Fibroblast of mammary gland (primary cell): ENCODE measurements at places on chromosomes 12 and 14.

GRCh38 chr14:24840204-24840893 lies 206.4 kb upstream of the GZMB start:
- DNase-seq: no peak

- no peak for DNase-seq
Measured at GRCh38 chr12:109020146-109020795, 597 bp downstream of the SVOP start.

DNA sequence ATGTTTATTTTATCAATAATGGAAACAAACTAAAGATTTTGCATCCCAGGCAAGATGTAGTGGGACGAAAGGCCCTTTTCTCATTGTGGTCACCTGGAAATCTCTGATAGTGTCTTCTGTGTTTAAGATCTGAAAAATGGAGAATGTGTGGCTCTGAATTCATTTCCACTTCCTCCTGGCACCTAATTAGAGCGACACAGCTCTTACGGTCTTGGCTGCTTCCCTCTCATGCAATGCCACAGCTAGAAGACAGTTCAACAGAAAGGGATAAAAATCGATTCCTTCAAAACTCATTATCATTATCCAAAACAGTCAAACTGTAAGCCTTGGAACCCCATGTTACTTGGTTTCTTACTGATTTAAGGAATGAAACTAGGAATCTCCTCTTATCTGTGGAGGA lies 9.3 kb downstream of the ST8SIA1 start:
- DNase-seq: no peak

DNA sequence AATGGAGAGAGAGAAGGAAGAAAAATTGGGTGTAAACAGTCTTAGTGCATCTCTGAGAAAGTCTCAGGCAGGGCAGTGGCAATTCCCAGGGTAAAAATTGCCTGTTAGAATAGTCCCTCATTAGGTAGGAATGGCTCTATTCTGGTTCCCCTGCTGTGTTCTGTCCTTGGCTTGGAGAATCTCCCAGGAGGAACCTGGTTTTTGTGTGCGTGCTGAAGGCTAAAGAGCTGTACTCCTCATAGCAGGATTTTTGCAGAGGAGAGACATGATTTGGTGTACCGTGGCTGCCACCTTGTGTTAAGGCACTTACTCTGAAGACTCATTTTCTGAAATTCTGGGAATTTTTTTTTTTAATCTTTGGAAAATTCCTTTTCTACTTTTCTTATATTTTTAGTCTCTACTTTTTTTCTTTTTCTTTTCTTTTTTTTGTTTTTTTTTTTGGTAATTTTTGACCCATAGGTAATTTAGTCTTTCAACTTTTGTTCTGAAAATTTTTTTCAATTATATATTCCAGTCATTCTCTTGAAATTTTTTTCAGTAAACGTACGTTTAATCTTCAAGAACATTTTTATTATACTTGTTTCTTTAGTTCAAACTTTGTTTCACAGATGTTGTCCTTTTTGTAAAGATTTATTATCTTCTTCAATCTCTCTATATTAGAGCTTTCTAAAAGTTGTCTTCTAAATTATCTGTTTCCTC lies 63.8 kb downstream of the FBXO33 start:
- DNase-seq: peak; percentile 82

GRCh38 chr14:62429683-62430082 lies 615.6 kb downstream of the KCNH5 start:
- DNase-seq: no peak

DNA sequence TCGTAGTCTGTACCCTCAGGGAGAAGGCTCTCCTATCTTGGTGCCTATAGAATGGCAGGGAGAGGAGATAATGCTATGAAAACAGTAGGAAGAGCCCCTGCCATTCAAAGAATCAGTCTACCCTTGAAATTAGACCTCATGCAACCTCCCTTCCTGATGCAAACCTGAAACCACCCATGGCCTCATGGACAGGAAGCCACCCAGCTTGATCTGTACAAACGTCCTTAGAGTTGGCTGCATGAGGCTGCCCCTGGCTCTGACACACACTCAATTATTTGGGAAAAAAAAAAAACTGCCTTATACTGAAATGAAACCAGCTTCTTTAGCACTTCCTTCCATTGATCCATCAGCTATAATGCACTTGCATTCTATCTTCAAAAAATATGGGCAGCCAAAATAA lies 116.6 kb upstream of the BCL2L14 start:
- DNase-seq: no peak

GRCh38 chr14:79668951-79669350 lies 542.4 kb downstream of the DIO2 start:
- no peak for DNase-seq

DNA sequence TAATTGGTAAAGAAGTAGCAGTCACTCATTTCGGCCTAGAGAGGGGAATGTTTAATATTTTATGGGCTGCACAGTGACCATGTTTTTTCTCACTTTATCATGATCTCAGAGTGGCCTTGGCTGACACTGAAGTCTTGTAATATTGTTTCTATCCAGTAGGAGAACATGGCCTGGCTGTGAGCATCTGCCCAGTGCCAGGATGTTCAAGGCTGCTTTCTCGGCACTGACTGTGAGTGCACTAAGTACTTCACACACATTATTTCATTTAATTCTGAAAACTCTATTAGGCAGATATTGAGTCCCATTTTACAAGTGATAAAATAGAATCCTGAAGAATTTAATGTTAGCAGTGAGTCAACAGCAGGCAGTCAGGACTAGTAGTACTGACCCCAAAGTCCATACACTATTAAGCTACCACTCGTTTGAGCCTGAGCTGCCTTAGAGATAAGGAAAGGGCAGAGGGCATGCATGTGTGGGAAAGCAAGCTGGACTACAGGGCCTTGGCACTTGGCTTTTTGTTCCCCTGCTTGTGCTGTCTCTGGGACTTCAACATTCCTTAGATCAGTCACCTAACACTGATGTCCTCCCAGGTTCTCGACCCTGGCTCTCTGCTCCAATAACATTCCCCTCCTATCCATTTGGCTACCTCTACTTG lies 42.2 kb upstream of the APPL2 start:
- peak; percentile 30 for DNase-seq

GRCh38 chr14:103716091-103716801 lies 636 bp downstream of the ZFYVE21 start:
- no peak for DNase-seq

GRCh38 chr12:9969673-9970072 lies 1.5 kb upstream of the CLEC12A start:
- DNase-seq: no peak

DNA sequence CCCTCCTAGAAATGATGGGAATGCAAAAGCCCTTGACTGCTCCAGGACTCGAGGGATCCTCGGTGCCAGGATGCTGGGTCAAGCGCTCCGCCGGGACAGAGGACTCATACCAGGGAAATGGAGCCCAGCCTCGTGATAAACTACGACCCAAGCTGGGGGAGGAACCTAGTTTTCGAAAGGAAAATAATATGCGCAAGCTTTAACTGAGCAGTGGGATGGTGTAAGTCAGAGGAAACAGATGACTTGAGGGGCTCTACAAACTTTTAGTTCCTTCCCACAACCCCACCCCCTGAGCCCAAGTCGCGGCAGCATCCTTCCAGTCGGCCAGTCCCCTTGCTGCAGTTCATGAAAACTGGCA lies 654 bp upstream of the SUPT16H start:
- no peak for DNase-seq

GRCh38 chr14:44564908-44565307 lies 57.8 kb upstream of the FSCB start:
- no peak for DNase-seq

- peak; percentile 61 for DNase-seq
Measured at GRCh38 chr14:54638135-54638446, 71.2 kb downstream of the SAMD4A start.

GRCh38 chr14:53683229-53683628 lies 273.4 kb downstream of the BMP4 start:
- DNase-seq: no peak

DNA sequence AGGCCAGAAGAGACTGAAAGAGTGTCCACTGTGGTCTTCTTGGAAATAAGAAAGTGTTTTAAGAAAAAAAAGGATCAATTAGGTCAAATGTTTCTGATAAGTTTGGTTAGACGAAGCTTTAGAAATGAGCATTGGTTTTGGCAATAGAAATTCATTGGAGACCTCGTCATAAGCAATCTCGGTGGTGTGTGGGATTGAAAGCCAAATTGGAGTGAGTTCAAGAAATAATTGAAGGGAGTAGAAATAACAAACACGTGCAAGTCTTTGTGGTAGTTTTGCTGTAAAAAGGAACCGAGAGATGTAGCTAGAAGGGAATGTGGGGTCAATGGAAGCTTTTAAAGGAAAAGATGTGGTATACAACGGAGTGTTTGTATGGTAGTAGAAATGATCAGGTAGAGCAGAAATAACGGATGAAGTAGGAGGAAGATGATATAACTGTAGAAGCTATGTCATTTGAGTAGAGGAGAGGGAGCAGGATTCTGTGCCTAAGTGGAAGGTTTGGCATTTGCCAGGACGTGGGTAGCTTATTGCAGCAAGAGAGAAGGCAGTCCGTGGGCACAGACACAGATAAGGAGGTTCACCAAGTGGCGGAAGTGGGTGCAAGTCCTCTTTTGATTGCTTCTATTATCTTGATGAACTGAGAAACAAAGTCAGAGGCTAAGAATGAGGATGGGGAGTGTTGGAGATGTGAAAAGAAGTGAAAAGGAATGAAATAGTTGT lies 146.2 kb downstream of the DACT1 start:
- peak; percentile 47 for DNase-seq

DNA sequence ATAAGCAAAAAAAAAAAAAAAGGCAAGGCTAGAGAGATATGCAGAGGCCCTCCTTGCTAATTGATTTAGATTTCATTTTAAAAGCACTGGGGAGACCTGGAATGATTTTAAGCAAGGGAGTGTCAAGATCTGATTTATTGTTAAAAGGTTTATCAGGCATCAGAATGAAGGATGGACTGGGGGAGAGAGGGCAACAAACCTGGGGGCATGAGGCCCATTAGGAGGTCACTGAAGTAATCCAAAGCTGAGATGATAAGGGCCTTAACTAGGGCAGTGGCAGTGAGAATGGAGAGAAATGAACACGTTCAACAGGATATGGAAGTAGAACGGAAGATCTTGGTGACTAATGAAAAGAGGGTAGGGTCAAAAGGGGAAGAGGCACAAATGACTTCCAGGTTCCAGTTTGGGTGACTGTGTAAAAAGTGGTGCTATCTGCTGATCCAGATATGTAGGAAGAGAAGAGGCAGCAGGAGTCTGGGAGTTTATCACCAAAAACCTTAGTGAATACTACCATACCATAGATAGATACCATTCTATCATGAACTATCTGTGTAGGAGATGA lies 24.0 kb downstream of the KITLG start:
- no peak for DNase-seq

GRCh38 chr14:68506021-68506644 lies 286.7 kb downstream of the ZFP36L1 start:
- peak; percentile 63 for DNase-seq

DNA sequence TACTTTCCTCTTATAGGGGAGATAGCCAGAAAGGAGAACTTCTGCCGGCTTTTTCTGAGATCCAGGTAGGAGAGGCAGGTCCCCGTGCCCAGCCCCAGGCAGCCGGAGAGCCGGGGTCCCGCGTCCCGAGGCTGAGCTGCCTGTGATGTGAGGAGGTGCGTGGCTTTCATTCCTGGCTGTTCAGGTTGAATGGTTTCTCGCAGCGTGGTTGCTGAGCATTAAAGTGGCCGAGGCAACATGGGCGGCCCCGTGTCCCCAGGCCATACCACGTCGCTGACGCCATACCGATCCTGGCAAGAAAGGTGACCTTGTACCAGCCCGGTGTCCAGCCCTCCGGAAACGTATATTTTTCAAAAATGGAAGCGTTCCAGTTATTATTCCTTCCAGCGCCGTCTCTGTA lies 116.7 kb upstream of the MYL2 start:
- no peak for DNase-seq

DNA sequence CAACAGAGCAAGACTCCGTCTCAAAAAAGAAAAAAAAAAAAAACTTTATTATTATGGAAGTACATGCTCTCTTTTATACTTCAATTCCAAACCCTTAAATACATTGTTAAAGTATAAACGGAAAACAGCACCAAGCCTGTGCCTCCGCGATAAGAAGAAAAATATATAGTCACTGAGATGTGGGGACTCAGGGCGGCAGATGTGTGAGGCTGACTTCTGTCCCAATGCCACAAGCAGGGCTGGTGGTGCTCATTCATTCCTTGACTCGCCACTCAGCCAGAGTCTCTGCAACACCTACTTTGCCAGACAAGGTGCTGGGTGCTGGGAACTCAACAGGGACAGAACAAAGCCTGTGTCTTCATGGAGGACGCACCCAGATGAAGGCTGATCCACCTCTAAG lies 13.8 kb downstream of the LGMN start:
- DNase-seq: no peak

DNA sequence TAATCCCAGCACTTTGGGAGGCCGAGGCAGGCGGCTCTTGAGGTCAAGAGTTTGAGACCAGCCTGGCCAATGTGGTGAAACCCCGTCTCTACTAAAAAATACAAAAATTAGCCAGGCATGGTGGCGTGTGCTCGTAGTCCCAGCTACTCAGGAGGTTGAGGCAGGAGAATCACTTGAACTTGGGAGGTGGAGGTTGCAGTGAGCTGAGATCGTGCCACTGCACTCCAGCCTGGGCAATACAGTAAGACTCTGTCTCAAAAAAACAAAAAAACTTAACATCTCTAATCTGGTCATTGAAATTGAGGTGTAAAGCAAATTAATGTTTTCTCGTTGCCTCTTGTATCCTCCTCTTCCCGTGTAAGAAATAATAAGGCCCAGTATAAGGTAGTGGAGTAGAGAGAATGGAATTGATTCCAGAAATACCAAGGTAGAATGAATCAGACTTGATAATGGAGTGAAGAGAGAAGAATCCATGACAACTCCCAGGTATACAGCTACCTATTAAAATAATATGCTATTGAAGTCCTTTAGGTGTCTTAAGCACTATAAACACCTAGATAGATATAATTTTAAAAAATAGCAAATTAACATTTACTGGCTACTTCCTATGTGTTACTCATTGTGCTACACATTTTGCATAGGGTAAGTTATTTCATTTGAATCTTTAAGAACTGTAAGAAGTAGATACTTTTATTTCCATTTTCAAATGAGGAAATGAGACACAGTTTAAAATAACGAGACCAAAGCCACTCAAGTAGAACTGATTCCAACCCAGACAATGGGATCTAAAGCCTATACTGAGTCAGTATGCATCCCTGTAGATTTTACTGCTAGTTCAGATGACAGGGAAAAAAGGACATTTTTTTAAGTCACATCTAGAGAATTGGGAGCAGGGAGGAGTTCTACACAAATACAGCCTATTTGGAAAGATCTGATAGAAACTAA lies 23.2 kb downstream of the RAP1B start:
- no peak for DNase-seq

DNA sequence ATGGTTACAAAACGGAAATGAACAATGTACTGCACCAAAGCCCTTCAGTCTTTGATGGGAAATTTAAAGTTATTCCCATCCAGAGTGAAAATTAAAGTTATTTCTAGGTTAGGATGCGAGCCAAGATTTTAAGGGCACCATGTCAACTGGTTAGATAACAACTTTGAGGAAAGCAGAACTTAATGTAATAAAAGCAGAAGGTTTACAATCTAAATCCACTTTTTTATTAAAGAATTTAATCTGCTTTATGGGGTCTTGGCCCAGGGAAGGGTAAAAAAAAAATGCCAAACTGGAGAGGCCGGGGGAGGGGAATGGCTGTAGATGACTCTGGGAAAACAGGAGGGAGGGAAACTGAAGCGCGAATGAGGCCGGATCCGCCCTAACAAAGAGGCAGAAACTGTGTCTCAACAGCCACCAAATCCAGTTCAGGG lies 108.2 kb upstream of the ATF7IP start:
- no peak for DNase-seq

GRCh38 chr12:26651566-26652188 lies 181.3 kb downstream of the ITPR2 start:
- peak; percentile 76 for DNase-seq

- DNase-seq: no peak
Measured at GRCh38 chr14:104206281-104206904, 68.0 kb downstream of the KIF26A start.

GRCh38 chr14:55892906-55893305 lies 225.3 kb upstream of the PELI2 start:
- no peak for DNase-seq
